Stimulated activated CD4-positive, alpha-beta T cell treated with anti-CD3 and anti-CD28 coated beads, Interleukin-4, amount 100 ng/mL, for 48 hours (primary cell): ENCODE measurements at places on chromosomes 16 and 17.

GRCh38 chr16:4908854-4909401, 28.0 kb downstream of the PPL start:
- no peak for DNase-seq

DNA sequence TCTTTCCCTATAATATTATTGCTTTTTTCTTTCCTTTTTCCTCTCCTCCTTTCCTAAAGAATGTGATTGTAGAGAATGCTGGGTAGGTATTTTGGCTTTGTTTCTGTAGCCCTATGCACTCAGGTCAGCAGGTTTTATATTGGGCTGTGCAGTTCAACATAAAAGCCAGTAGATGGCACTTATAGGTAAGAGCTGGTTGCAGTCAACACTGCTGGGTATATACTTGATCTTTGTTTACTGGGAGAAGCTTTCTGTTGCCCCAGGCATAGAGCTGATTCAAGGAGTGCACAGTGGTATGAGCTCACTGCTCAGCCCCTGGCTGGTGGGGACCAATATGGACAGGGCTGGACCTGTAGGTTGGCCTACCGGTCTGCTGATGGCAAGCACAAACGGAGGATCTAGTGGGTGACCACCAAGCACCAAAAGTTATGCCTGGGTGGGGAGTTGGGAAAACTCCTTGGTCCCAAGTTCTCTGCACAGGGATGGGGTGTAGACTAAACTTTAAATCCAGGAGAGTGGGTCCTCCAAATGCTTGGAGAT, 378.9 kb downstream of the PMP22 start:
- no peak for DNase-seq

DNA sequence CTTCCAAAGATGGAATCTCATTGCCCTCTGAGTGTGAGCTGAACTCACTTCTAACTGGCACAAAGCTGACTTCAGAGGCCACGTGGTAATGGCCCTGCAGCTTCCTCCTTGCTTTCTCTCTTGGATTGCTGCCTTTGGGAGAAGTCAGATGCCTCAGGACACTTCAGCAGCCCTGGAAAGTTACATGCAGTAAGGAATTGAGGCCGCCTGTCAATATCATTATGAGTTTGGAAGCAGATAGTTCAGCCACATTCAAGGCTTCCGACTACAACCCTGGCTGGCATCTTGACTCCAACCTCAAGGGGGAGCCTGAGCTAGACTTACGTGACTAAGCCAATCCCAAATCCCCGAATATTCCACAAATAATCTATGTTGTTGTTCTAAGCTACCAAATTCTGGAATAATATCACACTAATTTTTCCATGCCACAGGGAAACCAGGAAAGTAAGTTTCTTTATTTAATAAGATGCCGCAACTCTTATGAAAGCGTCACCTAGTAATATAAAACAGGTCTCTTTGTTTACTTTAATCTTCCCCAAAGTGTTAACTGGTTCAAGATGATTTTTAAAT, 13.6 kb downstream of the CEP20 start:
- no peak for DNase-seq

- DNase-seq = no peak
These were observed 251.4 kb downstream of the PHKB start for GRCh38 chr16:47712276-47713224.

GRCh38 chr17:29116804-29117753, 63.1 kb downstream of the MYO18A start:
- DNase-seq = peak; percentile 87

DNA sequence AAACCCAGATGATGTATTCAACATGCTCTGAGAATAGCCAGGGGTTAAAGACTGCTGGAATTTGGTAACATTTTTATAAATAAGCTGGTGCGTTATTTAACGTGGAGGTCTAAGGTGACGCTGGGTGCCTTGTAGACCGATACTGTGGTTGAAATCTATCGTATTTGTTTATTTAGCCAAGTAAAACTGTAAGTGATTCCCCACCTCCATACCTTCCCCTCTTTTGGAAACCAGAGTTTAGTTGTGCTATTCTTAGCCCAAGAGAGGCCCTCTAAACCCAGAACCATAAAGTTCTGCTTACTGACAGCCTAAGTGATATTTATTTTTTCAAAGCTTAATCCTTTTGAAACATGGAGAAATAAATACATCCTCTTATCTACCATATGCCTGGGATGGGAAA, 744.5 kb downstream of the WWOX start:
- no peak for DNase-seq

DNA sequence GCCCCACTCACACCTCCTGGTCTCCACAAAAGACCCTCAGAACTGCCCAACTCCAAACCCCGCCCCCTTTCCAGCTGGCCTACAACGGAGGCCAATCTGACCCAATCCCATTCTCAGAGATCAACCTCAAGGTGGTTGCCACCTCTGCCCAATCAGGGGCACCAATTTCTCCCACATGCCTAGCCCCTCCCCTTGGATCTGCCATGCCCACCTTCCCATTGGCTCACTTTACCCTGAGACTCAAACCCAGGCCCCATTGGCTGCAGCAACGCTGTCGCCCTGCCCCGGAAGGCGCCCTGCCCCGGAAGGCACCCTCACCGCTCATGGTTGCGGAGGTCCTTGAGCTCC, 10.6 kb downstream of the ZNF668 start:
- no peak for DNase-seq

DNA sequence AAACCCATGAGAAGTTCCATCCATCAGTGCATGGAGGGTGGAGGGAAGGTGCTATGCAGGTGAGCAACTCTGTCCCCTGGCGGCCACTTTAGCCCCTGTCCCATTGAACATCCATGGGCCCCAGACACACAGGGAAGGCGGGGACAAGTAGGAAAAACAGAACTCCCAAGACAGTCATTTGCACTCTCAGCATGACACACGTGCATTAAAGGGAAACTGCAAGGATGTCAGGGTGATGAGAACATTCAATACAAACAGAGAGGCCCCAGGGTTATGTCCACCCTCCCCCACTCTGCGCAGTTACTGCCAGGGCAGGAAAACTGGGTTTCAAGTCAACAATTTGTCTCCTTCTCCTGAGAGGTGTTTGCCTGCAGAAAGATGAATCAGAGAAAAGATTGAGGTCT, 44.0 kb upstream of the AKTIP start:
- DNase-seq = no peak

DNA sequence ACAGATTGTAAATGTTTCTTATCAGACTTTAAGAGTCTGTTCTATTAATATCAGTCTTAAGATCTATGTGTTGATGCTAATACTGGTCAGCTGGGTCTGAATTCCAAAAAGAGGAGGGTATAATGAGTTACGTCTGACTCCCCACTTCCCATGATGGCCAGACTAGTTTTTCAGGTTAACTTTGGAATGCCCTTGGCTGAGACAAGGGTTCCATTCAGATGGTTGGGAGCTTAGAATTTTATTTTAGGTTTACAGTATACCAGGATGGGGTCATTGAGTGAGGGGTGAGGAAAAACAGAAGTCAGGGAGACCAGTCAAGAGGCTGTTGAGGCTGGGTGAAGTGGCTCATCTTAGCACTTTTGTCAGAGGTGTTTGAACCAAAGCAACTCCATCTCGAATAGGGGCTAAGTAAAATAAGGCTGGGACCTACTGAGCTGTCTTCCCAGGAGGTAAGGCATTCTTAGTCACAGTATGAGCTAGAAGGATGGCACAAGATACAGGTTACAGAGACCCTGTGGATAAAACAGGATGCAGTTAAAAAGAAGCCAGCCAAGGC, 2.9 kb upstream of the TMEM231 start:
- no peak for DNase-seq

GRCh38 chr17:42287977-42288802, at the start of gene STAT5A:
Gene STAT5A (plus strand): TSS chr17:42288498. CDS start chr17:42289412, 914 bp downstream.
- peak; percentile 66 for DNase-seq

GRCh38 chr16:1141191-1141590, 11.7 kb upstream of the CACNA1H start:
- DNase-seq = no peak

GRCh38 chr16:69069504-69069903, 35.9 kb upstream of the HAS3 start:
- no peak for DNase-seq

GRCh38 chr17:81329927-81330883, 35.1 kb upstream of the SLC38A10 start:
- no peak for DNase-seq

GRCh38 chr16:67278773-67279295, 498 bp upstream of the PLEKHG4 start:
- peak; percentile 50 for DNase-seq

GRCh38 chr17:81487487-81488275, 24.9 kb downstream of the ACTG1 start:
- peak; percentile 79 for DNase-seq

DNA sequence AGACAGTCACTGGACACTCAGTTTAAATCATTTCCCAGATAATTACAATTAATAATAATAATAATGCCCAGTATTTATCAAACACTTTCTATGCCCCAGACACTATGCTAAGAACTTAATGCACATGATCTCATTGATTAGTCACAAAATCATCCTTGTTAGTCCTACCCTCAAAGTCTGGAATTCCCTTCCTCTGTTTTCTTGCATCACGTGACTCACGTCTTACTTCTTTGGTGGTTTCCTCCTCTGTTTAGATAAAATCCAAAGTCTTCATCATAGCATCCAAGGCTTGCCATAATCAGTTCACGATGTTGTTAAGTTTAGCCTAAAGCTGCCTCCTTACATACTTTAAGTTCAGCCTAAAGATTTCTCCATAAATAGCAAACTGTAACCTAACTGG, 471.9 kb downstream of the PMP22 start:
- no peak for DNase-seq

DNA sequence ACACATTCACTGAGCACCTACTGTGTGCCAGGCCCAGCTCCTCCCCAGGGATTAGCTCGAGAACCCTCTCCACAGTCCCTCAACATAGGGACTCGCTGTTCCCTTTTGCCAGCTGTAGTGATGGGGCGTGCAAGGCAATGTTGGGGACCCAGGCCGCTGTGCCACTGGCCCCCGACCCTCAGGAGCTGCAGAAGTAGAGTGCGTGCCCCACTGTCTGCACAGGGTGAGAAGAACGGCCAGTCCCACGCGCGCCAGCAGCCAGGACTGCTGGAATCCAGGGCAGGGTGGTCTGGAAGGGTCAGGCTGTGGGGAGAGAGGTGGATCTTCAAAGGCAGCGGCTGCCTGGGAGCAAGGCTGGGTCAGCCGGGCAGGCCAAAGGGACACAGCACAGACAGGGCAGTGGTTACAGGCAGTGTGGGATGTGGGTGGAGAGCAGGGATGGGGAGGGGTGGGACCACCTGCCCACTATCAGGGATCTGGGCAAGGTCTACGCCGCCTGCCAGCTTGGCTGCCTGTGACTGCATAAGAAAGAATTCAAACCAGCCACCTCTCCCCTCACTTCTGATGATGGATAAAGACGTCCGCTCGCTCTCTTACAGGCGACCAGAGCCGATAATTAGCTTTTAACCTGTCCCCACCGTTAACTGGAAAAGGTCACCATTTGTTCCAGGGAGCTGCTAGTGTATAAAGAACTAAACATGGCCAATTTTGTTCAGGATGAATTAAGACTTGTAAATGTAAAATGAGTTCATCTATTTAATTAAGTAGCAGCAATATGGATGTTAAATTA, 86.7 kb upstream of the GSE1 start:
- no peak for DNase-seq

DNA sequence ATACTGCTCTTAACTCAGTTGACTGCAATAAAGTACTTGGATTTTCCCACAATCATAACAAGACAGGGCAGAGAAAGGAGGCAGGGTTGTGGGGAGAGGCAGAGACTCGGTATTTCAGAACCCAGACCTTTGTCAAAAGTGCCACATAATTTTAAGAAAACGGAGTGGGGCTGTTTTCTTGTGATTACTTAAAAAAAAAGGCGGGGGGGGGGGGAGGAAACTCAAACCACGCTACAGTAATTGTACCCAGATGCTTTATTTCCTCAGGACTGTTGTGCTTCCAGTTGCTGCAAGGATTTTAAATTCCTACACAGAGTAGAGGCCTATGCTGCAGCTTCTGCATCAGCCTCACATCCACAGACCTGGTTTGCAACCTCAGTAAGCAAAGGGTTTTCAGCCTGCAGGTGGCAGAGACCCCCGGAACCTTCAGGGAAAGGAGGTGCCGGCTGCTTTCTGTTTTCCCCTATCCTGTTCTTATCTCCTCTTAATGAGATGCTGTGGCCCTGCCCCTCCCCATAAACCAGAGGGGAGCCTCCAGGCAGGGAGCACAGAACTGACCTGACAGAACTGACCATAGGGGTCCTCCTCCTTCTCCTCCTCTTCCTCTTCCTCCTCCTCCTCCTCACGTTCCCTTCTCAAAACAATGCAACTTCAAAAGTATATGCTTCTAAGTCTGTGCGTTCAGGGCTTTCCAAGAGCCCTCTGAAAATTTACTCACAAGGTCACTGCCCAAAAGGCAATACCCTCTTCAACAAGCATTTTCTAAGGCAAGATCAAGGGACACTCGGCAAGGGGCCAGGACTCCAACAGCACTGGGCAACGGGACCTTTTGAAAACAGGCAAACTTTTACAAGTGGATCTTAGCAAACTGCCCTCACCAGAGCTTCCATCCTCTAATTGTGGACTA, 7.5 kb downstream of the AXIN2 start:
- DNase-seq = peak; percentile 19

GRCh38 chr17:11637796-11638195, 39.5 kb downstream of the DNAH9 start:
- no peak for DNase-seq

- DNase-seq = no peak
These were observed 15.2 kb downstream of the SOCS3 start for GRCh38 chr17:78344666-78345065.

GRCh38 chr16:85376292-85377095, 236.6 kb upstream of the GSE1 start:
- no peak for DNase-seq

- DNase-seq = no peak
These were observed 14.6 kb downstream of the TPSG1 start for GRCh38 chr16:1210461-1210860.

GRCh38 chr17:78806451-78806850, 24.4 kb upstream of the CYTH1 start:
- DNase-seq = no peak

DNA sequence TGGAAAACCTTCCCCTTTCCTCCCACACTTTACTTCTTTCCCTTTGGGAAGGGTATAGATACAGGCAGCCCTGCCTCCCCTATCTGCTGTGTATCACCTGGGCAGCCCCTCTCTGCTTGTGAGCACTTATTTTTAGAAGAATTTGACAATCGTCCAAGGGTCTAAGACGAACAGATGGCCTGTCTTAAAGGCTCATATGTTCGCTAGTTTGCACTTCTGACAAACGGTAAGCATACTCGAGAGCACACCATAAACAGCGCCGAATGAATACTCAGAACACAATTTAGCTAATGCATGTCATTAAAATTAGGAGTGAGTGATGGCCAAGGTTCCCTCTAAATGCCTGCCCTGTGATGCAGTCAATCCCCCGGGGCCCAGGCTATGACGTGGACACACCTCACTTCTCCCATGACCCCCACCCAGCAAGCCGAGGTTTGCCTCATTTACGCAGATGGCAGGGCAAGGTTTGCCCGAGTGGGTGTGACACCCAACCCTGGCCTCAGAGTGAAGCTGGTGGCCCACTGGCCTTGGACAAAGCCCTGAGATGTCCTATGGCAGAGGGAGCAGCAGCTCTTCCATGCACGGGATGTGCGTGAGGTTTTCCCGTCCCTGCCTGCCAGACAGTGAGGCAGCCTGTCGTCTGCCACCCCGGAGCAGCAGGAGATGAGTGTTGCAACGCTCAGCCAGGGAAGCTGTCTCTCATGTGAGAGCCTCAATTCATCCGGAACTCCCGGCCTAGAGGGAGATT, 125.2 kb downstream of the C16orf78 start:
- no peak for DNase-seq
